ENCODE measurements at places on chromosomes 11 and 22.

DNA sequence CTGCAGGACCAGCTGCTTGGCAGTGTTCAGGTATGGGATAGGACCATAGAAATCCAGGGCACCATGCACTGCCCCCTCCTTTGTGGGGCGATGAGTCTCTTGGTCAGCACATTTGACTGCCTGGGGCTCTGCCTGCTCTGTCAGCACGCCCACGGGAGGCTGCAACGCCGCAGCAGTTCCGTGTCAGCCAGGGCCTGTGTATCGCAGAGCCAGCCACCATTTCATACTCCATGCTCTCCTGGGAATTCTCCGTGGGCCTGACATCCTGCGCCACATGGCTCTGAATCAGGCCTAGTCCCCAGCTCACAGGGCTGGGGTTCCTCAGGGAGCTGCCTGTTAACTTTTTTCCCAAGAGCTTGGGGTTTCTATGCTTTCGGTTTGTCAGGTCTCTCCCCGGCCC, 16.9 kb upstream of the RELT start:
- H3K27ac ChIP-seq: peak overlapping the region; percentile 64
- H3K27me3 ChIP-seq: peaks cover 11% of the 10 kb centered on the region
- no peak for DNase-seq
- no peak overlapping the region for H3K4me3 ChIP-seq

- H3K4me1 ChIP-seq: peaks cover 10% of the 10 kb centered on the region
- DNase-seq: no peak
- H3K36me3 ChIP-seq: no peaks in the 10 kb centered on the region
- no peak overlapping the region for H3K4me3 ChIP-seq
- peaks cover 2% of the 10 kb centered on the region for H3K27me3 ChIP-seq
Observed at GRCh38 chr11:19187833-19188258, 13.9 kb downstream of the CSRP3 start.

- DNase-seq: no peak
- no peak overlapping the region for H3K27ac ChIP-seq
- no peaks in the 10 kb centered on the region for H3K4me1 ChIP-seq
- no peaks in the 10 kb centered on the region for H3K36me3 ChIP-seq
- peaks cover 2% of the 10 kb centered on the region for H3K27me3 ChIP-seq
Observed at GRCh38 chr22:47163856-47164513, 401.5 kb downstream of the TBC1D22A start.

DNA sequence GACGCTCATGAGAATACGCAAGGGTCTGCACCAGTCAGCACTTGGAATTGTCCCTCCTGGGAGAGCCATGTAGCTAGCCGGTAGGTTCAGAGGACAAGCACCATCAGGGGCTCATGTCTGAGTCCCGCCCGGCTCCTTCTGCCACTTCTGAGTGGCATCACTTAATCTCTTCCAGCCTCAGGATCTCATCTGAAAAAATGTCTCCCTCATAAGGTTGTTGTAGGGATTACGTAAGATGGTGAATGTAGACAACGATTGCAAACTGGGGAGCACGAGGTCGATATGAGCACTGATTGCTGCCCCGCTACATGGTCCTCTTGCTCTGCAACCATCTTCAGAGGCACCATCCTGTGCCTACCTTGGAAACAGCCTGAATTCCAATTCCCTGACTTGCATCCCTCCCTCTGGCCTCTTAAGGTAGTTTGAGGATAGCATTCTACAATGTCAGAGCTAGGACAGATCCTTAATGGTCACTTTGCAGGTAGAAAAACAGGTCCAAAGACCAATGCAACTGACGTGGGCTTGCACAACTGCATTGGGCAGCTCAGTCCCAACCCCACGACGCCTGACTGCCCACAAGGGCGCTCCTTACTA, 115.8 kb upstream of the TMEM45B start:
- H3K27me3 ChIP-seq: peaks cover 46% of the 10 kb centered on the region
- no peaks in the 10 kb centered on the region for H3K36me3 ChIP-seq
- H3K4me3 ChIP-seq: no peak overlapping the region
- no peaks in the 10 kb centered on the region for H3K4me1 ChIP-seq
- H3K27ac ChIP-seq: no peak overlapping the region

- H3K27me3 ChIP-seq: peaks cover 33% of the 10 kb centered on the region
- DNase-seq: no peak
- H3K4me3 ChIP-seq: no peak overlapping the region
- peaks cover 4% of the 10 kb centered on the region for H3K4me1 ChIP-seq
Observed at GRCh38 chr11:118247041-118247440, 5.1 kb downstream of the MPZL3 start.

DNA sequence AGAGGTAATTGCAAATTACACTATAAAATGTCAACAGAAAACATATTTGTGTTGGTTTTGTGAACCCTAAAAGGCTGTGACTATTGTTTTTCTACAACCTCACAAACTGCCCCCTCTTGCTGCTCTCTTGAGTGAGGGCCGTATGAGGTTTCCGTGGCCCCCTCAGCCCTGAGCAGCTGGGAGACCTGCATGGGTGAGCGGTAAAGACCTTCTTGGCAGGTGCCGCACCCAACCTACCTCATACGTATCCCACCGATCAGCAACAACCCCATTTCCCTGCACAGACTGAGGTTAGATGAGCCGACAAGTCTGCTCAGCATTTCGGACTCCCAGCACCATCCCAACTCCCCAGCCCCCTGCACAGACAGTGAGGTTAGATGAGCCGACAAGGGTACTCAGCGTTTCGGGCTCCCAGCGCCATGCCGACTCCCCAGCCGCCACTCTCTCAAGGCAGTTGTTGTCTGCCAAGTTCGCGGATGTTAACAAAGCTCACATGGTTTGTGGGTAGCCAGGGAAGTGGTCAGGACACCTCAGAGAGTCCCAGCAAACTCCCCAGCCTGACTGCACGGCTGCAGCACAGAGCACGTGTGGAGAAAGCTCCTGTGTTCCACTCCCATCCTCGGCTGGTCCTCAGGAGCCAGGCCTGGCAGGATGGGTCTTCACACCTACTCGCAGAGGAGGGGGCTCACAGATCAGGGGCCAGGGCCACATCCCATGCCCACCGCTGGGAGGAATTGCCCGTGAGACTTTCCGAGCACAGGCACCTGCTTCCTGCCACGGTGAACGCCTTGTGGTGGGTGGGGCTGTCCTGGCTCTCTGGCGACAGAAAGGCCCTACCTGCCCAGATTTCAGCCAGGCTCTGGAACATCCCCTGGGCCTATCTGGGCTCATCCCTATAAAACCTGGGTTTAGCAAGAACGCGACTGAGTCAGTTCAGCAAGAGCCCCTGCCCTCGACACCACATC, 502.9 kb downstream of the BRD1 start:
- no peak overlapping the region for H3K4me3 ChIP-seq
- H3K36me3 ChIP-seq: peaks cover 11% of the 10 kb centered on the region
- H3K4me1 ChIP-seq: no peaks in the 10 kb centered on the region
- no peak for DNase-seq

GRCh38 chr11:117600234-117600783, 196.7 kb downstream of the DSCAML1 start:
- no peaks in the 10 kb centered on the region for H3K4me1 ChIP-seq
- H3K27me3 ChIP-seq: peaks cover 47% of the 10 kb centered on the region
- no peak overlapping the region for H3K27ac ChIP-seq
- DNase-seq: no peak

- H3K36me3 ChIP-seq: no peaks in the 10 kb centered on the region
- peak; percentile 84 for DNase-seq
- H3K27me3 ChIP-seq: no peaks in the 10 kb centered on the region
- H3K4me3 ChIP-seq: peak overlapping the region; percentile 23
Observed at GRCh38 chr11:86688398-86689179, 16.2 kb upstream of the ME3 start.

GRCh38 chr22:19679522-19680101, 34.7 kb upstream of the SEPTIN5 start:
- DNase-seq: no peak
- no peak overlapping the region for H3K4me3 ChIP-seq
- H3K27ac ChIP-seq: no peak overlapping the region
- H3K27me3 ChIP-seq: peaks cover 17% of the 10 kb centered on the region
- H3K4me1 ChIP-seq: no peaks in the 10 kb centered on the region

- H3K4me3 ChIP-seq: no peak overlapping the region
- peaks cover 4% of the 10 kb centered on the region for H3K27me3 ChIP-seq
- no peak overlapping the region for H3K27ac ChIP-seq
- no peak for DNase-seq
- H3K36me3 ChIP-seq: no peaks in the 10 kb centered on the region
Observed at GRCh38 chr11:72787216-72788104, 6.4 kb downstream of the STARD10 start.

DNA sequence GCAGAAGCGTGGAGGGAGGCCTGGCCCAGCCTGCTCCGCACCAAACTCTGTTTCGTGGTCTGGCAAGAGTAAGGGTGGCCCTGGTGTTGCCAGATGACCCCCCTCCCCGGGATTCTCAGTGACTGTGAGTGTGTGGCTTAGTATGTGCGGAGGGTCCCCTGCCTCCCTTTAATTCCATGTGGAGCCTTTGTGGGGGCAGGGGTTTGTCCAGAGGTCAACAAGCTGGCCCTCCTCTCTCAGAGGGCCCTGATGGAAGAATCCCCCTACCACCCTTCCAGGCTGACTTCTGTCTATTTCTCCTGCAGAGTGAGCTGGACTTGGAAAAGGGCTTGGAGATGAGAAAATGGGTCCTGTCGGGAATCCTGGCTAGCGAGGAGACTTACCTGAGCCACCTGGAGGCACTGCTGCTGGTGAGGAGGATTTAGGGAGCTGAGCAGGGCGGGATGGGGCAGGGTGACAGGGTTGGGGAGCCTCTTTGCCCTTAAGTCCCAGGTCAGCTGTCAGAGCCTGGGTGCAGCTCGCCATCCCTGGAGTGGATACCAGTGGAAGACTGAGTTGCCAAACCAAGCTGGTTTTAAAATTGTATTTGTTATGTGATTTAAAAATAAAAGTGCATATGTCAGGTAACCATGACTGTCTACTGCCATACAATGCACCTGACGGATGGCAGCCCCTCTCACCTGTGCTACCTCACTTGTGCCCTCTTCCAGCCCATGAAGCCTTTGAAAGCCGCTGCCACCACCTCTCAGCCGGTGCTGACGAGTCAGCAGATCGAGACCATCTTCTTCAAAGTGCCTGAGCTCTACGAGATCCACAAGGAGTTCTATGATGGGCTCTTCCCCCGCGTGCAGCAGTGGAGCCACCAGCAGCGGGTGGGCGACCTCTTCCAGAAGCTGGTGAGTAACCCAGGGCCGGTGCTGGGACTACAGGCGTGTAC, 80.6 kb downstream of the BCR start:
- H3K4me3 ChIP-seq: no peak overlapping the region
- H3K27ac ChIP-seq: no peak overlapping the region
- DNase-seq: no peak
- H3K4me1 ChIP-seq: peaks cover 11% of the 10 kb centered on the region
